ENCODE measurements at places on chromosomes 2 and 18.
A peak's percentile ranks its signal among the peaks of the same experiment; 100 is the strongest.

DNA sequence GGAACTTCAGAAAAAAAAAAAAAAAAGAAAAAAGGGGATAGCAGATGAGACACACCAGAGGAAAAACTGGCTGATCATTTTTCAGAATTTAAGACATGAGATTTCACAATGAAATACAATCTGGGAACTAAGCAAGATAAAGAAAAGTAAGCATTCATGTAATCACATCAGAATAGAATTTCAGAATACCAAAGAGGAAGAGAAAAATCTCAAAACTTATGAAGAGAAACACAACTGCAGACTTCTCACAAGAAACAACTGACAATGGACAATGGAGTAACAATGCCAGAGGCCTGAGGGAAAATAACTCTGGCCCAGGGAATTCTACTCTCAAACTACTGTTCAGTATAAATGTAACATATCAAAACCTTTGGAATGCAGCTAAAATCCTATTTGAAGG is 13.2 kb upstream of the RRM2 start:
- DNase-seq: peak; percentile 20

DNA sequence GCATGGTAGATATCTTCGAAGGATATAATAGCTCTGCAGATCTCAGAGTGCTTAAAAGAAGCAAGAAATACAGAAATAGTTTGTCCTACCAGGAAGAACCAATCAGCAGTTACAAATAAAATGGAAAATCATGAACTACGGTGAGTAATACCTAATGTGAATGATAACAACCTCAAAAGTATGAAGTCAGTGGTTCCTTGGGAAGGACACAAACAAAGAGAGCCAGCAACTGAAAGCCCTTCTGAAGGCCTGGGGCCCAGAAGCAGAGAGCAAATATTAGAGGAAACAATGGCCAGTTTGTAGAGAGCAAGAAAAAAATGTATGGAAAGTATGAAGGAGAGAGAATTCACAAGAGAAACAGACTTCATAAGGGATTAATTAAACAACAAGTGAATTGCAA is 226.8 kb upstream of the CHST9 start:
- DNase-seq: no peak

GRCh38 chr2:166565501-166565900 is 71.5 kb upstream of the SCN7A start:
- DNase-seq: no peak

GRCh38 chr2:25310709-25310964 is 31.1 kb downstream of the DNMT3A start:
- no peak for DNase-seq

DNA sequence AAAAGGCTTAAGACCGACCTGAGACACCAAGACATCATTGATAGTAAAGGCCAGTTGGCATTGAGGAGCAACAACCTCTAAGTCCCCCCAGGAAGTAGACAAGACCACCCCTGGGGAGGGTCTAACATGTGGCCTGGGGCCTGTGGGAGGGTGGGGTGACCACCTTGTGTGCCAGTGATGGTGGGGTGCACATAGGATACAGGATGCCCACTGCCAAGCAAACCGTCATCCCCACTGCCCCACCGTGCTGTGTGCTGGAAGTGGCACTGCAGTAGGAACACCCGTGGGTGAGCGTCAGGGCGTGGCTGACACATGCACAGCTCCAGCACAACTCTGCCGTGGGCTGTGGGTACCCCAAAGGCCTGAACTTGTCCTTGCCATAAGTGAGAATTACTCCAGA is 84.3 kb upstream of the LGALSL start:
- no peak for DNase-seq

- DNase-seq: no peak
Observed at GRCh38 chr2:146917431-146918042, 927.3 kb upstream of the ACVR2A start.

- no peak for DNase-seq
Observed at GRCh38 chr2:44972771-44973535, 31.5 kb downstream of the SIX3 start.

GRCh38 chr2:167689444-167689843 is 558.0 kb downstream of the STK39 start:
- DNase-seq: no peak

- no peak for DNase-seq
Observed at GRCh38 chr2:223729781-223730180, 107.6 kb downstream of the AP1S3 start.

- no peak for DNase-seq
Observed at GRCh38 chr18:76364282-76365259, 130.5 kb downstream of the ZNF516 start.

DNA sequence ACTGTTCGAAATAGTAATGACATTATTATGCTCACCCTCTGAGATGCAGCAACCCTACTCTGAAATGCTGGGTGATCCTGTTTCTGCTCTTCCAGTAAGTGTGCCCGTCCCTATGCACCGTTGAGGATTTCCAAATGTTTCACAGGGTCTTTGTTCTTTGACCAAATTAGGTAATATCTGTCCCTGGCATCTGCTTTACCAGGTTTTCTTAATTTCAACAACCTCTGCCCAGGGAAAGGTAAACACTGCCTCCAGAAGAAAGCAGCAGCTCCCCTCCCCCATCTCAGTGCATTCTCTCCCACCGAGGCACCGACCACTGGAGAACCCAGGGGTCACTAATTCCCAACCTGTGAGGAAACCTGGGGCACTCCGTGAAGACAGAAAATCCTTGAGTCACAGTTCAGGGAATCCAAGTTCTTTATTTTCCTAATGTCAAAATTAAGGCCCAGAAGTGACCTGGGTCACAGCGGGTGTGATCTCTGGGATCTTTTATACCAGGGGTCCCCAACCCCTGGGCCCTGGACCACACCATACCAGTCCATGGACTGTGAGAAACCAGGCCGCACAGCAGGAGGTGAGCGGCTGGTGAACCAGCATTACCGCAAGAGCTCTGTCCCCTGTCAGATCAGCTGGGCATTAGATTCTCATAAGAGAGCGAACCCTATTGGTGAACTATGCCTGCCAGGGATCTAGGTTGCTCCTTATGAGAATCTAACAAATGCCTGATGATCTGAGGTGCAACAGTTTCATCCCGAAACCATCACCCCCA is 1.2 kb upstream of the GRB14 start:
- DNase-seq: no peak

DNA sequence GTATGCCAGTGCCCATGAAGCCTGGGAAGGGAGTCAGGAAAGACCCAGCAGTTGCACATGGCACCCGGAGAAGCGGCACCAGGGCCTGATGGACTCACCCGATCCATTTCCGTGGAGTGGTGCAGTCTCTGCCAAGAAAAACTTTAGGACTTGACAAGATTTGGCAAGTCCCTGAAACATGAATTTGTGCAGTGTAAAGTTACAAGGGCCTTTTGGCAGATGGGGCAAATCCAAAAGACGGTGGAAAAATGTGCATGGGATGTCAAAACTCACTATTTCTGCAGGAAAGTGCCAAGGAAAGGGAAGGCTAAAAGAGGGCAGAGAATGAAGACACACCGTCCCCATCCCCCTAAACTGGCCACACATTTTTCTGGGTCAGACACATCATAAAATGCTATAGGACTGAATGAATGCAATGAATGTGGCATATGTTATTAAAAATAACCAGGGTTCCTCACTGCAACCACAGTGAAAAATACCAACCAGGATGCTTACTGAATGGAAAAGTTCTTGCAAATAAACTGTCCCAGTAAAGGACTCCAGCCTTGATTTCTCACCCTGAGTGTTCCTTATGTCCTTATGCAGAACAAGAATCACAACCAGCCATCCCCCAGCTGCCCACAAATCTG is 173.5 kb upstream of the SIX2 start:
- no peak for DNase-seq

- DNase-seq: no peak
Observed at GRCh38 chr2:193703411-193703810, 1508.7 kb upstream of the TMEFF2 start.

All from inflammatory macrophage treated with lipopolysaccharide for 1 hour (primary cell).